ENCODE measurements at places on chromosomes 13 and 19.

GRCh38 chr13:112142401-112142930, 75.5 kb downstream of the SOX1 start:
- no peak for DNase-seq

DNA sequence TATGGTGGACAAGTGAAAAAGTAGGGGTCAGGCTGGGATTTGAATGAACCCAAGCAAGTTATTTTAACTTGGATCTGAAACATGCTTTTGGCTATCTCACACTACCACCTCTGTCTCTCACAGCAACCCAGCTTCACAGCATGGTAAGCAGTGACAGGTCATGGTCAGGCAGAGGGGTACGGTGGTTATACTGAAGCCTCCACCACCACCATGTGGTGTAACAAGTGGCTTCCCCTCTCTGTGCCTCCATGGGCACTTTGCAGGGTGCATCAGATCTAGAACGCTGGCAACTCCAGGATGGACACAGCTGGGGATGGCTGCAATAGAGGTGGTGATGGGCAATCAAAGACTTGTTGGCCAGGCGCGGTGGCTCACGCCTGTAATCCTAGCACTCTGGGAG, 739 bp upstream of the TMEM145 start:
- no peak for DNase-seq

GRCh38 chr13:45863709-45864590, 12.4 kb upstream of the SIAH3 start:
- peak; percentile 4 for DNase-seq

DNA sequence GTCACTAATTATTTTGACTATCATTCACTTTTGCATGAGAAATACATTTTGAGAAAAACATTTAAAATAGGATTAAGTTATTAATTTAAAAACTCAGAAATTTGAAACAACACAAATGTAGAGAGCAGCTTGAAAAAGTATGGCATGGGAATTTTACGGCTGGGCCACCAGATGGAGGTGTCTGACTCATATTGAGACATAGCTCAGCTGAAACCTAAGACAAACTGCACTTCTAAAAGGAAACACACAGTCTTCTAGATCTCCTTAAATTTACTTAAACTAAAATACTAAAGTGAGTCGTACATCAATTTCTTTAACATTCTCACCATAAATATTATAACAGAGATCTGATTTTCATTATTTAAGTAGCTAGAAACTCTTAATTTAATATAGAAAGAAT, 41.9 kb upstream of the POSTN start:
- no peak for DNase-seq
